GOT3 (cell line): ENCODE measurements at places on chromosomes 5 and 9.

DNA sequence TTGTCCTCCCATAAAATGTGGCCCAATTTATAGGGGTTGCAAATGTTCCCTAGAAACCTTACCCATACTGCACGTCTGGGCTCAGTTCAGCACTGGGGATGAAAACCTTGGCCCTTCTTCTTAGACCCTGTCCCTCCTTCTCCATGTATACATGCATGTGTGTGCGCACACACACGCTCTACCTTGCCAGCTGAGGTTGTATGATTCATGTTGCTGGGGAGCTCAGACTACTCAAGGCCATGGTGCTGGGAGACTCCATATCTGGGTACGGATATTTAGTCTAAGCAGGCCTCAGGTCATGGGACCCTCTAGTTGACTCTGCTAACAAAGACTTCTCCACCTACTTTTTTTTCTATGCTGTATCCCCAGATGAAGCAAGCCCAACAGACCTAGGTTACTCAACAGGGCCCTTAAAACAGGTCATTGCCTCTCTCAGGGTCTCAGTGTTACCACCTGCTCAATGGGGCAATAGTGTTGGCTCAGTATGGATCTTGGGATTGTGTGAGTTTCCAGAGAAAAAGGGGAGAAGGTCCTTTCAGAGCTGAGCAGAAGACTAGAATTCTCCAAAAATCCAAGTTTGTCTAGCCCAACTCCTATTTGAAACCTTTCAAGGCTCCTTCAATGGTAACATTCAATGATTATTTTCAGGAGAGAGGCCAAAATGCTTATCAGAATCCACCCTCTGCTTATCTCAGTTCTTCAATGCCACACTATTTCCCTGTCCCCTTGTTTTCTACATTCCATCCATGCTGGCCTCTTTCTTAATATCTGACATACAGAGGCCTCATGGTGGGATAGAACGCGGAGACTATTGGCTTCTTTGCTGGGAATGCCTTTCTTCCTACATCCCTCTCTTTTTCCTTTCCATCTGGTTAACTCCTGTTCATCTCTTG is 123.6 kb upstream of the PITX1 start:
- DNase-seq, result no peak

DNA sequence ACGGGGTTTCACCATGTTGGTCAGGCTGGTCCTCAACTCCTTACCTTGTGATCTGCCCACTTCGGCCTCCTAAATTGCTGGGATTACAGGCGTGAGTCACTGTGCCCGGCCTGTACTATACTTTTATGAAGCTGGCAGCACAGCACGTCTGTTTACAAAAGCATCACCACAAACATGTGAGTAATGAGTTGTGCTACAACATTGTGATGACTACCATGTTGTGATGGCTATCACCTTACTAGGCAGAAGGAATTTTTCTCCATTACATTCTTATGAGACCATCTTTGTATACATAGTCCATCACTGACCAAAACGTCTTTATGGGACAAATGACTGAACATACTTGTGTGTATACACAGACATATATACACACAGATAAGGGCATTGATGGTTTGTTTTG is 1019.0 kb downstream of the CDH18 start:
- DNase-seq, result no peak

DNA sequence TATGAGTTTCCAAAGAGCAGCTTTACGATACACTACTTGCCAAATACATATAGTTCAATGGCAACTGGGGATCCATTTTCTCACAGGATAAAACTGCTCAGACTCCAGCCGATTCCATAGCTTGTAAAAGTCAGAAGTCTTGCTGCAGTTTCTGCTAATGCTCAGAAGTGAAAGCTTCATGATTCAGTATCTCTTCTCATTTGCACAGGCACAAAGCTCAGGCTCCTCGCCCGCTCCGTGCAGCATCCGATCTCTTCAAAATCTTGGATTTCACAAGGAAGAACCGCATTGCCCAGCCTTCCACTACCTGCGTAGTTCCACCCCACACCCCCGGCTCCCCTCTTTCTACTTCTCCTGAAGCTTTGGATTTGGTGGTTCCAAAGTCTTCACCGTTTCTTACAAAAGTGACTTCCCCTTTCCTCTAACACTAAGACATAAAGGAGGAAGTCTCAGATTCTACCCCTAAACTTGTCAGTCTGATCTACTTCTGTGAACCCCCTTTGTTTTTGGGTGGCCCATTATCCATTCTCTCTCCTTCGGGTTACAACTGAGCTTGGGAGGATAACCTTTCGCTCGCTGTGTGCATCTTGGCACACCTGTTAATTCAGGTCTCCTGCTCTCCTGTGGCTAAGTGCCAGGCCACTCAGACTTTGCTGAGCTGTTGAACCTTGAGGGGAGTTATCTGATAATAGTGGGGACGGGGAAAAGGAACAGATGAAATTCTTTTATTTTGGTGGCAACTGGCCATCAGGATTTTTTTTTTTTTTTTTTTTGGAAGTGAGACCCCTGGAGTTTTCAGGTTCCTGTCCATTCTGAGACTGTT is 194.1 kb downstream of the GNA14 start:
- DNase-seq, result no peak

DNA sequence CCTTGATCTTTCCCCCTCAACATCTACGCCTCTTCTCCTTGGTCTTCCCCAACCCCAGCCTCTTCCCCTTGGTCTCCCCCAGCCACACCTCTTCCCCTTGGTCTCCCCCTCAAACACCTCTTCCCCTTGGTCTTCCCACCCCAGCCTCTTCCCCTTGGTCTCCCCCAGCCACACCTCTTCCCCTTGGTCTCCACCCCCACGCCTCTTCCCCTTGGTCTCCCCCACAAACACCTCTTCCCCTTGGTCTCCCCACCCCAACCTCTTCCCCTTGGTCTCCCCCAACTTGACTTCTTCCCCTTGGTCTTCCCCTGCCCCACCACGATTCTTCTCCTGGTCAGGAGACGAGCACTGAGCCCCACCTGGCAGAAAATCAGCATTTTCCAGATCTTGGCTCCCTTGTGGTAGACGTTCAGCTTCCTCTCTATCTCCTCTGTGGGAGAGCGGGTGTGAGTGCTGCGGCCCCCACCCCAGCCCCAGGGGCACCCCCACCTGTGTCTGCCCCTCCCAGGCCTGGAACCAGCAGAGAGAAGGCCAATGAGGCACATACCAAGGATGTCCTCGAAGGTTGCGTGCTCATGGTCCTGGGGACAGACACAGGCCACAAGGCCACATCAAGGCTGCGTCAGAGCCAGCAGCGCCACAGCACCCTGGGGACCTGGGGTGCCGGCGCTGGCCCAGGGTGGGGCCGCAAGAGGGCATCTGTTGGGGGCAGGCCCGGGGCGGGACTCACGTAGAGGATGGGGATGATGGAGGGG is 7.0 kb downstream of the NSMF start:
- DNase-seq, result no peak

DNA sequence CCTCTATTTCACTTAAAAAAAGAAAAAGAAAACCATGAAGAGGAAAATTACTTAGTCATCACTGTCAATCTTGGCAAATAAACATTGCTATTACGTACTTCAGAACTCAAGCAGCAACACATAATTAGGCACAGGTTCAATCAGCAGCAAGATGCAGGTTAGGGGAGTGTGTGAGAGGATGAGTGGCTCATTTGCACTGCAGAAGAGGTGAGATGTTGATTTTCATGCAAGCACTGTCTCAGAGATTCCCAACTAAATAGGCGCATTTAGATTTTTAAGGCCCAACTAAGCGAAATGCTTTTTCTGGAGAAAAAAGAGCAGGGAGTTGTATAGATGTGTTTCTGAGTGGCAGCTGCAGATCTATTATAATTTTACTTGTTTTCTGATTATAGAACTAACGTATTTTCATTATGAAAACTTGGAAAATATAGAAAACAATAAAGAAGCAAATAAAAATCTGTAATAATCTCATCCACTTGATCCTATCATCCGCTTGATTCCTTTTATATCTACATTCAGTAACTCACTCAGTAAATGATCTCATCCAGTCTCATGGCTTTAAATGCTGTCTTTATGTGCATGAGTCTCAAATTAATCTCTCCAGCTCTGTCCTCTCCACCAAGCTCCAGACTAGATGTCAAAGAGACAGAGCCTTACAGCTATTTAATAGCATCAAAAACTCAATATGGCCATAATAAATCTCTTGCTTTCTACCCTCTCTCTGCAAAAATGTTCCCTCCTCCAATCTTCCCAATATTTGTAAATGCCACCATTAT is 162.5 kb downstream of the ZNF462 start:
- DNase-seq, result no peak

DNA sequence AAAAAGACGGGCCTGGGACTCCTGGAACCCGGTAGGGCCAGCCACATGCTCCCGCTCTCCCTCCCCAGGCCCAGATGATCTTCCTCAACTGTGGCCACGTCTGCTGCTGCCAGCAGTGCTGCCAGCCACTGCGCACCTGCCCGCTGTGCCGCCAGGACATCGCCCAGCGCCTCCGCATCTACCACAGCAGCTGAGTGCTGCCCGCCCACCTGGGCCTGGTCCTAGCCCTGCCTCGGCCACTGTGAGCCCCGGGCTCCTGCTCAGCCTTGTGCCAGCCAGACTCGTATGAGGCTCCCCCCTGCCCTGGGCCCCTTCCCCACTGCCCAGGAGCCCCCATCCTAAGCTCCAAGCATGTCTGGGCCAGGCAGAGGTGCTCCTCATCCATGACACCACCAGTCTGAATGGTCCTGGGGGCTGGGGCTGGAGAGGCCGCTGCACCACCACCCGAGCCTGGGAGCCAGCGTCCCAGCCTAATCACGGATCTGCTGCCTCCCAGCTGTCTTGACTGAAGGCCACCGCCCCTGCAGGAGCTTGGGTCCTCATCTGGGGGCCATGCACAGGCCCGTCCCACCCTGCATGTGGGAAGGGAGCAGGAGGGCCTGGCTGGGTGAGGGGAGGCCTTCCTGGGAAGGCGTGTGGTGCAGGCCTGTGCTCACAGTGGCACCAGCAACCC is 51.5 kb downstream of the LRSAM1 start:
- no peak for DNase-seq

GRCh38 chr5:77867194-77867691 is 91.1 kb upstream of the TBCA start:
- no peak for DNase-seq

GRCh38 chr5:95959051-95959887 is 2.4 kb downstream of the ELL2 start:
- DNase-seq, result no peak
